ENCODE measurements at places on chromosomes 13 and 19.
A peak's percentile ranks its signal among the peaks of the same experiment; 100 is the strongest.

- no peak for DNase-seq
Observed at GRCh38 chr13:97189928-97190327, 32.2 kb upstream of the MBNL2 start.

DNA sequence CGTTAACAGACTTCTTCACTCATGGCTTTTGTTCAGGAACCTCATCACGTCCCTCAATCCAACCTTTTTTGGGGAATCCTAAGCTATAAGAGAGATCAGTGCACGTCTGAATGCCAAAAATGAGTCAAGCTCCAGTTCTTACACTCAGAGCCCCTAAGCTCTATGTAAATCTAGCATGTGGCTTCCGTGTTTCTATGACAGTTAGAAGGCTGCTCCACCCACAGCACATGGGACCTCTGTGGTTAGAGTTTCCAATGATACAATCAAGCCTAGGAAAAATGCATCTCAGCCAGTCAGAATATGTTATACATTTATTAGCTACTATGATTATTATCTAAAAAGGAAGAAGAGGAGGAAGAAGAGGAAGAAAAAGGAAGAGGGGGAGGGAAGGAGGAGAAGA, 135.9 kb downstream of the ENOX1 start:
- no peak for DNase-seq

GRCh38 chr13:113532156-113532806, 41.8 kb upstream of the DCUN1D2 start:
- no peak for DNase-seq

DNA sequence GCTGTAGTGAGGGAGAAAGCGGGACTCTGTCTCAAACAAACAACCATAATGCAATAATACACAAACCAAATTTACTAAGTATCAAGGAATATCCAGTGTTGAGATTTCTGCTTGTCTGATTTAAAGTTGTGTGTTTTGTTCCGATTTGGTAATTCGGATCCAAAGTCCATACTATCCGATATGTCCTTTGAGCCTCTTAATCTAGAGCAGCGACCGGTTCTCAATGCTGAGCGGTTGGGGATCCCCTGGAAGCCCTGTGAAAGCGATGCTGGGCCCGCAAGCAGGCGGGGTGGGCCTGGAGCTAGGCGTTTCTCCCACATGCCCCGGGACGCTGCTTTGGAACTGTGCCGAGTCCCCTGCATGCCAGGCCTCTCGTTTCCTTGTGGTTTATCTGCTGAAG, 20.2 kb downstream of the C19orf44 start:
- DNase-seq, result no peak

- no peak for DNase-seq
Observed at GRCh38 chr13:69292789-69293425, 814.7 kb upstream of the ATXN8OS start.

DNA sequence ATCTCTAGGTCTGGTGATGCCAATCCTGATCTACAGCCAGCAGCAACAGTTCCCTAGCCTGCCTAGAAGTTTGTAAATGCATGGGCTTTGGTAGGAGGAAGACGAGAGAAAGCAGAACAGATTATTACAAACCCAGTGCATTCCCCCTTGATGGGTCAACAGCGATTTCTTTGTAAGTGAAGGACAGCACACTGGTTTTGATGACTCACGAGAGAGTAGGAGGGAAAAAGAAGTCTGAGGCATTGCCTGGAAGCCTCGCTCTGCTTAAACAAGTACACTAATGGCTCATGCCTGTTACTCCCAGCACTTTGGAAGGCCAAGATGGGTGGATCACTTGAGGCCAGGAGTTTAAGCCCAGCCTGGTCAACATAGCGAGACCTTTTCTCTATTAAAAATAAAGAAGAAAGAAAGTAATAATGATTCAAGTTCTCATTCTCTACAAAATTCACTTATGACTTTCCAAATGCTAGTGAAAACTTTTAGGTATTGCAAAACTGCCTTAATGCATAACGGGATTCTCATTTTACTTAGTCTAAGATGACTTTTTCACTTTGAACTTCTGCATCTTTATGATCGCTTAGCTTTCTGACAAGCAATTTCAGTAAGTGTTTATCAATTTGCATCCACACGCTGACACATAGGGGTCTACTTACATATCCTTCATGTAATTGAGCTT, 47.7 kb upstream of the USPL1 start:
- no peak for DNase-seq

DNA sequence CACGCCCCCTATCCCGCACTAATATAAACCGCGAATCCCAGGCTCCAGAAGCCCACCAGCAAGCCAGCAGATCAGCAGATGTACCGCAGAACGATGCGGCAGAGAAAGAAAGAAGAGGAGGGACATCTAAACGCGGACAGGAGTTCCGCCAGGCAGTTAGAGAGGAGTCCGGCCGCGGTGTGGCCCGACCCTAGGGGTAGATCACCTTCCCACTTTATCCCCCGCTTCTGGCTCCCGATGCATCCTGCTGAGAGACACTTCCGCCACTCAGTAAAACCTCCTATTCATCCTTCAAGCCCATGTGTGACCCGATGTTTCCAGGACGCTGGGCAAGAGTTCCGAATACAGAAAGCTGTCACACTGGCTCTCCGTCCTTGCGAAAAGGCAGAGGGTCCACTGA, 1046.8 kb downstream of the SLITRK5 start:
- DNase-seq, result no peak

- DNase-seq, result no peak
Observed at GRCh38 chr19:10211061-10211460, 16.3 kb upstream of the DNMT1 start.

- no peak for DNase-seq
Observed at GRCh38 chr13:98346904-98347636, 170.0 kb upstream of the RNF113B start.

DNA sequence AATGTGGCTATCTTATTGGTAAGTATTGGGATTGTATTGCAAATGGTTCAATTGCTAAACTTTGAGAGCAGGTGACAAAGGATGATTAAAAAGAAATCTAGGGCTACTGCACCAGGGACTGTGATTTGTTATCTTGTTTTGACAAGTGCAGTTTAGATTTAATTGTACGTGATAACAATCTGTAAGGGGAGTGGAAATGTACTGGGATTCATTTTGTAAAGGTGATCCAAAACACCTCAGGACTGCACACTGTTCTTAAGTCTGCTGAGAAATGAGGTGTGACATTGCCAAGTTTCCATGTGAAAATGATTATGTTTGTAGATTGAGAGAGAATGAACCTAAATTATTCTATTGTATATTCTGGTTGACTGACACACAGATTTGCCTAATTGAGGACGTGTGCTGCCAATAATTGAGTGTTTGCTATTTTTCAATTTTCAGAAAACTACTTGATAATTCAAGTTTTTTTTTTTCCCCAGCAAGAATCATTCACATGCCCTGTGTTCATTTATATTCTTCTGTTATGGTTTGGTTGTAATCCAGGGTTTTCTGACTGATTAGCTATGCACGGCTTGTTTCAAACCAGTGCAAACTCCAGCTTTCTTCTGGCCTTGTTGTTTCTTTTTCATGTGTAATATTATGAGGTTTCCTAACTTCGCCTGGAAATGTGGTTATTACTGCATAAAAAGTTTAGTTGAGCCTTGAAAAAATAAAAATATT, 308.0 kb downstream of the OLFM4 start:
- no peak for DNase-seq

GRCh38 chr19:56360841-56361240, 32.5 kb downstream of the ZNF582 start:
- DNase-seq, result no peak

- DNase-seq, result peak; percentile 73
Observed at GRCh38 chr13:30802953-30803478, 67.7 kb downstream of the ALOX5AP start.

DNA sequence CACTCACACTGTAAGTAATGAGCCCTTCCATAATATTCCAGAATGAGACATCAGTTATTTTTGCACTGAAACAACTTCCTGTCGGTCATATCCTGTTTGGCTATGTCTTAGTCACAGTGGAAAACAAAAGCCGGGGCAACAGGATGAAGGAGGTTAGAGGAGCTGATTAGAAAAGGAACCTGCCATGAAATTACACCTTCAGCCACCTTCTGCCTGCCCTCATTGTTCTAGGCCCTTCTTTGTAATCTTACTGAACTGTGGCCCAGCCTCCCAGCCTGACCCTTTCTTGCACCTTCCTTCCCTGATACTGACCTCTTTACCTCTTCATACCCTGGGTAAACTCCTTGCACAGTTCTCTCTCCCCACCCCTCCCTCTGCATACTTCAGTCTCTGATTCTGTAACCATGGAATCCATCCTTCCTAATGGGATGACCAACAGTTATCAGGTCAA, 67.3 kb downstream of the DOCK9 start:
- peak; percentile 52 for DNase-seq

DNA sequence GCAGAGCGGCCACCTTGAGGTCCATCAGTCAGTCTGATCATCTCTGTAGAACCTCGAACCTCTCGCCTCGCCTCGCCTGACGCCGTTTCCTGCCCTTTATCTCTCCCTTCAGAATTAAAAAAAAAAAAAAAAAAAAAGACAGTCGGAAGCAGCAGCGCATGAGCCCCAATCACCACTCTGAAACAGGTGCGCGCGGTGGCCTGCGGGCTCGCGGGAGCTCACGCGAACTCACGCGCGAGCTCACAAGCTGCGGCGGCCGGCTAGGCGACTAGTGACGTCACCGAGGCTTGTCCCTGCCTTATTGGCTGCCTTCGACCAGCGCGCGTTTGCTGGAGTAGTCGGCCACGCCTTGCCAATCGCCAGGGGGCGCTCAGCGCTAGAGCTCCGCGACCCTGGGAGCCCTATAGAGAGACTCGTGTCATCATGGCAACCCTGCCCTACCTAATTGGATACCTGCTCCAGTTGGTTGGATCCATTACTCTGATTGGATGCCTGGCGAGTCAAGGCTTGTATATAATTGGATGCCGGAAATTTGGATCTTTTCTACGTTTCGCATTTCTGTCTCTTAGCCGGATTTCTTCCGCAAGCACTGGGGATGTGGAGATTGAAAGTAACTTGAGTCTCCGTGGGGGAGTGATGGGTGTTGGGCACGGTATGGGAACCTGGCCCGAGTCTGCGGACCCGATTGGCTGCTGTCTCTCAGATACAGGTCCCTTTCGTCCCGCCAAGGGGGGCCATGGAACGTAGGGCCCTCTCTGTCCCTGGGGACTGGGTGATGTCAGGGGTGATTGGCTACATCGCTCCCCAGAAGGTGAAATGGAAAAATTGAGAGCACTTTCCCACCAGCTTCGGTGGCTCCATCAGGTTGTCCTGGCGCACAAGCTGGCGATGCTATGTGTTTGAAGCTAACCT, 31.6 kb downstream of the SYT3 start:
- peak; percentile 41 for DNase-seq

DNA sequence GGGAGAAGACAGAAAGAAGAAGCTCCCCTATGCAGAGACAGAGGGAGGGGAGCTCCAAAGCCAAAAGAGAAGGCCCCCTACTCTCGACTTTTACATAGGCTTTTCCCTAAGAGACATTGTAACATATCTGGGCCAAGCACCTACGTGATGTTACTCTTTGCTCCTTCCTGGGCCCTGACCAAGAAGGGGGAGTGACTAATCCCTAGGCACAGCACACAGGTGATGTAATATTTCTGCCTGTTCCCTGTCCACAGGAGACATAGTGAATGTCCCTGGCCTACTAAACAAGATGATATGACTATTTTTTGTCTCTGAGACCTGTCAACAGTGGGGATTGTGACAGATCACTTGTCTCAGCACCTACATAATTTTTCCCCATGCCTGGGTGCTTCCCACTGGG, 15.9 kb upstream of the ZNF254 start:
- no peak for DNase-seq

GRCh38 chr19:17423429-17424208, 3.8 kb downstream of the MVB12A start:
- DNase-seq, result no peak

- DNase-seq, result no peak
Observed at GRCh38 chr19:30083125-30083681, 141.2 kb downstream of the URI1 start.

GRCh38 chr13:29498426-29499040, 97.0 kb downstream of the SLC7A1 start:
- no peak for DNase-seq

DNA sequence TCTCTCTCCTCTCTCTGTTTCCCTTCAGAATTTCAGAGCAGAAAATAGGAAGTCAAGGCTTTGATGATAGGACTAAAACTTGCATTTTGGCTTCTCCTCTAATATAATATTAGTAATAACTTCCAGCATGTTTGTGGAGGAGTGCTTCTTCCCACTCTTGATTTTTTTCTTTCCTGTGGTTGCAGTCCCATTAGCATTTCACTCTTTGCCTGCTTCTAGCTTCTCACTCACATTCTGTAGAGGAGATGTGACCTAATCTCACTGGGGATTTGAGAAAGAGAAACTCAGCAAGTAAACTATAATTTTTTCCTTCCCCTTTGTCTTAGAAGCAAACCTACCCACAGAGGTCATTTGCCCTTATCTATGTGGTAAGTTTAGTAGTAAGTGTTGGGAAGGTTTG, 169.4 kb upstream of the HTR2A start:
- no peak for DNase-seq

- no peak for DNase-seq
Observed at GRCh38 chr19:36067681-36068080, 13.0 kb downstream of the WDR62 start.

DNA sequence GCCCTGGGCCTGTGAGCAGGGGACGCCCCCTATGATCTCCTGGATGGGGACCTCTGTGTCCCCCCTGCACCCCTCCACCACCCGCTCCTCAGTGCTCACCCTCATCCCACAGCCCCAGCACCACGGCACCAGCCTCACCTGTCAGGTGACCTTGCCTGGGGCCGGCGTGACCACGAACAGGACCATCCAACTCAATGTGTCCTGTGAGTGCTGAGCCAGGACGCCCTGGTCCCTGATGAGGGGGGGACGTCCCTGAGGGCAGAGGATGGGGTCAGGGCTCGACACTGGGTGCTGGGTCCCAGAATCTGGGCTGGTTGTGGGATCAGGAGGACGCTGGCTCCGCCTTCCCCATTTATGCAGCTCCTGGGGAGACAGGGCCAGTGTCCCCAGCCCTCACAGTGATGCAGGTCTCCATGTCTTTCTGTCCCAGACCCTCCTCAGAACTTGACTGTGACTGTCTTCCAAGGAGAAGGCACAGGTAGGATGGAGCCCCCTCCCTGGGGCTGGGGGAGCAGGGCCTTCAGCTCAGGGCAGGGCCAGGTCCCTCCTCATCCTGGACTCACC, 2.5 kb downstream of the SIGLEC7 start:
- no peak for DNase-seq

DNA sequence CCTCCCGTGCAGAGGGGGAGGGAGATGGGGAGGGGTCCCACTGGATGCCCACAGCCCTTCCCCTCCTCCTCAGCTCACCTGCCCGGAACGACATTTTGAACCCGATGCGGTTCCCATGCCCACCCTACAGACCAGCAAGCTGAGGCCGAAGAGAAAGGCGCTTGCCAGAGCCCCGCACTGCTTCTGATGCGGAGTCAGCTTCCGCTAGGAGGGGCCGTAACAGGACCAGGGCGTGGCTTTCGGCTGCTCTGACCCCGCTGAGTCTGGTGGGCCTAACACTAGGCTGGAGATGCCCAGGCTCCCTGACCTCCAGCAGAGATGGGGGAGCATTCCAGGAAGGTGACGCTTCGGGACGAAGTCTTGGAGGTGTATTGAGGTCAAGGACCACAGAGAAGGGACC, 6.7 kb downstream of the ONECUT3 start:
- no peak for DNase-seq
